CD4-positive, alpha-beta T cell (primary cell): ENCODE measurements at places on chromosomes 16 and 17. TPM values are rescaled to one million over a fixed set of nuclear protein-coding genes. Genes with fewer than 3 reads are reported as not detected.

- H3K27me3 ChIP-seq: no peaks in the 10 kb centered on the region
- DNase-seq: no peak
- H3K27ac ChIP-seq: no peak overlapping the region
- peaks cover 6% of the 10 kb centered on the region for H3K4me1 ChIP-seq
- no peak overlapping the region for H3K4me3 ChIP-seq
- no peaks in the 10 kb centered on the region for H3K36me3 ChIP-seq
Measured at GRCh38 chr16:57316390-57317017, 32.0 kb upstream of the PLLP start.

DNA sequence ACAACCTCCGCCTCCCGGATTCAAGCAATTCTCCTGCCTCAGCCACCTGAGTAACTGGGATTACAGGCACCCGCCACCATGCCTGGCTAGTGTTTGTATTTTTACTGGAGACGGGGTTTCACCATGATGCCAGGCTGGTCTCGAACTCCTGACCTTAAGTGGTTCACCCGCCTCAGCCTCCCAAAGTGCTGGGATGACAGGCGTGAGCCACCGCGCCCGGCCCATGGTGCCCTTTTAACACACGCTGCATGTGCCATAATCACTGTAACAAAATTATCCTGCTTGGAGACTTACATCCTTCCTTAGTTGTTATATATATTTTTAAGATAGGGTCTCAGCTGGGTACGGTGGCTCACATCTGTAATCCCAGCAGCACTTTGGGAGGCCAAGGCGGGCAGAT, 5.4 kb downstream of the CD7 start:
- no peak overlapping the region for H3K27ac ChIP-seq
- no peak for DNase-seq
- no peaks in the 10 kb centered on the region for H3K27me3 ChIP-seq
- H3K4me3 ChIP-seq: no peak overlapping the region

DNA sequence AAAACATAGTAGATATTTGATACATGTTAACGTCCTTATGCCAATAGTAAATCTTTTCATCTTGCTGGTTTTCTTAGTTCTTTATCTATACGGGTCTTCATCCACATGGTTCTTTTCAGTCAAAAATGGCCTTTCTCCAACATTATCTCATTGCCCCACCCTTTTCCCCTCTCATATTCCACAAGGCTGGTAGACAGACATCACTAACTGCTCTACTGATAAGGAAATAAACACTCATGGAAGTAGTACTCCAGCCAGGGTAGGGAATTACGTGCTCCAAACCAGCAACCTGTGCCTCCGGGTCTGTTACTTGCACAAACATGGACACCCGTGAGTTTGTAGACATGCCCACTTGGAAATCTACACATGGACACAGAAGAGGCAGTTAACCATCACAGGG, 141.4 kb downstream of the XYLT1 start:
- no peak overlapping the region for H3K27ac ChIP-seq
- H3K4me1 ChIP-seq: no peaks in the 10 kb centered on the region
- H3K36me3 ChIP-seq: no peaks in the 10 kb centered on the region
- no peak overlapping the region for H3K4me3 ChIP-seq
- H3K27me3 ChIP-seq: no peaks in the 10 kb centered on the region

The TPPP3 gene
- not detected for total RNA-seq

DNA sequence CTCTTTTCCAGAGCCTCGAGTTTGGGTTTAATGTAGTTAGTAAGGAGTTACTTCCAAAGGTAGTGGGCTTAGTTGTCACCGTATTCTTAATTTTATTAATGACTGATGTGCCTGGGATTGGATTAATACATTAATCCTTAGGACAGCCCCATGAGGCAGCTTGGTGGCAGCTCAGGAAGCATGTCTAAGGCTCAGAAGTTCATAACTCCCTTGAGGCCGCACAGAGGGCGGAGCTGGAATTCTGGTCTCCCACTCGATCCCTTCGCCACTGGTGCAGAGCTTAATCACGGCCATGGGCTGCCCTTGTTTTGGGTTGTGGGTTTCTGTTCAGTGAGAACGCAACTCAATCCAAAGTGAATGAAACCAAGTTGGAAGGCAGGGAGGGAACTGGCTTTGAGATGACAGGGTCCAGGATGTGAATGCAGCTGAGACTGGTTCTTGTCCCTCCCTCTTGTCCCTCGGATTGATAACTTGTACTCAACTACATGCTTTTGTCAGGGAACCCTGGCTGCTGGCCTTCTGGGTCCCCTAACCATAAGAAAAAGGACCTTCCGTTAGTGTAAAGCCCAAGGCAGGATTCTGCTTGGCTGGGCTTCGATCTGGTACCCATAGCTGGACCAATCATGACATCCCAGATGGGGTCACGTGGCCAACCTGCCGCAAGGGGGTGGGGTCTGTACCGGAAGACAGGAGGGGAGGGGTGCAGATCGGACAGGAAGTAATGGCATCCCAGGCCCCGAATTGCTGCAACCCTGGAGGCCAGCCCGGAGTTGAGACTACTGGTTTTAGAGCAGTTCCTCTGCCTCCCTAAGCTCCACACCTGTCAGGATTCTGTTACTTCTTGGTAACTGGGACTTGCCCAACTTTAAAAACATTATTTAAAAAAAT, 45.4 kb downstream of the SNX20 start:
- peaks cover 9% of the 10 kb centered on the region for H3K4me1 ChIP-seq
- no peaks in the 10 kb centered on the region for H3K27me3 ChIP-seq
- H3K36me3 ChIP-seq: no peaks in the 10 kb centered on the region
- no peak overlapping the region for H3K27ac ChIP-seq
- DNase-seq: no peak
- no peak overlapping the region for H3K4me3 ChIP-seq

The MEOX1 gene
- 0.50 TPM for total RNA-seq

GRCh38 chr17:75640556-75641119, 7.4 kb downstream of the SMIM5 start:
- H3K4me1 ChIP-seq: no peaks in the 10 kb centered on the region
- DNase-seq: no peak
- no peak overlapping the region for H3K4me3 ChIP-seq
- no peak overlapping the region for H3K27ac ChIP-seq

The TNFRSF17 gene
- total RNA-seq: not detected

GRCh38 chr17:42913981-42914617, 13.5 kb downstream of the G6PC1 start:
- no peaks in the 10 kb centered on the region for H3K36me3 ChIP-seq
- no peaks in the 10 kb centered on the region for H3K27me3 ChIP-seq
- no peak for DNase-seq
- H3K4me1 ChIP-seq: no peaks in the 10 kb centered on the region
- no peak overlapping the region for H3K27ac ChIP-seq

DNA sequence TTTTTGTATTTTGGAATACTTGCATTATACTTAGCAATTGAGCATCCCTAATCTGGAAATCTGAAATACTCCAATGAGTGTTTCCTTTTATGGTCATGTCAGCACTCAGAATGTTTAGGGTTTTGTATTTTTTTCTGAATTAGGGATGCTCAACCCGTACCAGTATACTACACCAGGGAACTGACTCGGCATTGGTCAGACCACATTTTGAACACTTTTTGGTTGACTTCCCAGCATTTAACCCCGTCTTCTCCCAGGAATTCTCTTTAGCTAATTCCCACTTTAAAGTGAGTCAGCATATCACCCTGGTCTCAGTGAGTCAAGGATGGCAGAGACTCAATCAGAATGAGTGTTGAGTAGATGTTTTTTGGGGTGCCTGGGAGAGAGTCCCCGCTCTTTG, 177.9 kb downstream of the SPECC1 start:
- H3K4me3 ChIP-seq: no peak overlapping the region
- DNase-seq: no peak
- no peak overlapping the region for H3K27ac ChIP-seq
- no peaks in the 10 kb centered on the region for H3K4me1 ChIP-seq

The SP6 gene
- 0.27 TPM for total RNA-seq

GRCh38 chr17:16515933-16516332, 23.9 kb upstream of the LRRC75A start:
- H3K27me3 ChIP-seq: peaks cover 8% of the 10 kb centered on the region
- no peak overlapping the region for H3K27ac ChIP-seq
- H3K36me3 ChIP-seq: no peaks in the 10 kb centered on the region
- no peak overlapping the region for H3K4me3 ChIP-seq
- peaks cover 6% of the 10 kb centered on the region for H3K4me1 ChIP-seq
- no peak for DNase-seq

DNA sequence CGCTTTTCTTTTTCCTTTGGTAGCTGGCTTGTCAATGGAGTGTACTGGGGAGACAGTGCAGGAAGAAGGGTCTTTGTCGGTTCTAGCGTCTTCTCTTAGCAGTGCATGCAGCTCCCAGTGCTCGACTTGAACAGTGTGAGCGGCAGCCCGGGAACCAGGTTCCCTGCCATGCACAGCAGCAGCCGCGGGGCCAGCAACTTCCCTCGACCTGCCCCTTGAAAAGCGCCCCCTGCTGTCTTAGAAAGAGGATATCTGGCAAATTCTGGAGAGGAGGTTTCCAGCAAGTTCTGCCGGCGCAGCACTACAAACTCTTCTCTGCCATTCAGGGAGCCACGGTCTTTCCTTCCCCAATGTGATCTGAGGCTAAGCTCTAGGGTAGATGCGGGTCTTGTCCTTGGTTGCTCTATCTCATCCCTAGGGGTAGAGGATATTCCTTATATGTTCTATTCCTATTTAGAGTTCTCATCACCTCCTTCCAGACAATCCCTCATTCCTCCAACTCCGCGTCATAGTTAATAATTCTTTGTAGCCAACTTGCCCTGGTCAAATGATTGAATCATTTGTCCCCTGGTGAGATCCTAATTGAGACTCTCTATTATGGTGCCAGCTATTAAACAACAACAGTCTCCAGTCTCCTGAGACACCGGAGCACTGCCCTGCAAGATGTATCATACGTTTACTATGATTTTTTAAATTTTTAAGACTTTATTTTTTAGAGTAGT, 451.3 kb downstream of the PMP22 start:
- H3K4me3 ChIP-seq: no peak overlapping the region
- no peaks in the 10 kb centered on the region for H3K36me3 ChIP-seq
- peaks cover 4% of the 10 kb centered on the region for H3K4me1 ChIP-seq
- DNase-seq: peak; percentile 5
- H3K27me3 ChIP-seq: no peaks in the 10 kb centered on the region
- H3K27ac ChIP-seq: no peak overlapping the region

GRCh38 chr16:21646721-21647561, 5.5 kb downstream of the IGSF6 start:
- H3K27ac ChIP-seq: peak overlapping the region; percentile 82
- no peaks in the 10 kb centered on the region for H3K36me3 ChIP-seq
- DNase-seq: peak; percentile 88
- peaks cover 59% of the 10 kb centered on the region for H3K4me1 ChIP-seq
- peak overlapping the region; percentile 6 for H3K4me3 ChIP-seq
- H3K27me3 ChIP-seq: no peaks in the 10 kb centered on the region

The WRAP53 gene
- total RNA-seq: 3.9 TPM

- no peaks in the 10 kb centered on the region for H3K4me1 ChIP-seq
- no peaks in the 10 kb centered on the region for H3K27me3 ChIP-seq
- no peaks in the 10 kb centered on the region for H3K36me3 ChIP-seq
- no peak overlapping the region for H3K4me3 ChIP-seq
Measured at GRCh38 chr16:80693553-80693952, 110.8 kb downstream of the CDYL2 start.

GRCh38 chr17:10327640-10328039, 45.2 kb downstream of the MYH13 start:
- no peak overlapping the region for H3K27ac ChIP-seq
- no peaks in the 10 kb centered on the region for H3K27me3 ChIP-seq
- H3K4me1 ChIP-seq: no peaks in the 10 kb centered on the region
- DNase-seq: peak; percentile 69

GRCh38 chr17:69602972-69603371, 188.5 kb downstream of the MAP2K6 start:
- no peak for DNase-seq
- H3K27me3 ChIP-seq: no peaks in the 10 kb centered on the region
- H3K36me3 ChIP-seq: no peaks in the 10 kb centered on the region
- no peaks in the 10 kb centered on the region for H3K4me1 ChIP-seq
- no peak overlapping the region for H3K4me3 ChIP-seq

The OR1F1 gene
- not detected for total RNA-seq

DNA sequence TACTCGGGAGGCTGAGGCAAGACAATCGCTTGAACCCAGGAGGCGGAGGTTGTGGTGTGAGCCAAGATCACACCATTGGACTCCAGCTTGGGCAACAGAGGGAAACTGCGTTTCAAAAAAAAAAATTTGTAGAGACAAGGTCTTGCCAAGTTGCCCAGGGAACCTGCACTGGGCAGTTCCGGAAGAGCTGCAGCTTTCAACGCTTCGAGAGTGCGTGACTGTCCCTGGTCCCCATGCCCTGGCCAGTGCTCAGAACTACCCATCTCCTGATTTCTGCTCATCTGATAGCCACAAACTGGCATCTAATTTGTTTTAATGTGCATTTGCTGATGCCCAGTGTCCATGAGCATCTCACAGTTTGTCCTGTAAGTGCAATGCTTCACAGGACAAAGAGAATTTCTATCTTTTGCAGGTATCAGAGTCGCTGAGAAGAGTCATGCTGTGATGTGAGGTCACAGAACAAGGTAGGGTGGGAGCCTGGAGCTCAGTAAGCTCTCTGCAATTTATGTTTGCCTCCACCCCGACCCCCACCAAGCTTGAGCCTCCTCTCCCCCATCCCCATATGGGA, 3.9 kb downstream of the ACTG1 start:
- peaks cover 35% of the 10 kb centered on the region for H3K36me3 ChIP-seq
- H3K4me3 ChIP-seq: peak overlapping the region; percentile 98
- H3K27ac ChIP-seq: peak overlapping the region; percentile 72
- peaks cover 40% of the 10 kb centered on the region for H3K4me1 ChIP-seq
- H3K27me3 ChIP-seq: no peaks in the 10 kb centered on the region

The TNFRSF13B gene
- total RNA-seq: not detected

The KCNJ2 gene
- not detected for total RNA-seq

GRCh38 chr16:11367483-11367906, 22.2 kb downstream of the RMI2 start:
- H3K4me1 ChIP-seq: peaks cover 11% of the 10 kb centered on the region
- H3K4me3 ChIP-seq: no peak overlapping the region
- no peak overlapping the region for H3K27ac ChIP-seq
- no peak for DNase-seq

GRCh38 chr16:56939801-56940200, 7.9 kb downstream of the HERPUD1 start:
- peaks cover 30% of the 10 kb centered on the region for H3K4me1 ChIP-seq
- peaks cover 96% of the 10 kb centered on the region for H3K36me3 ChIP-seq
- H3K27me3 ChIP-seq: no peaks in the 10 kb centered on the region
- no peak overlapping the region for H3K4me3 ChIP-seq

DNA sequence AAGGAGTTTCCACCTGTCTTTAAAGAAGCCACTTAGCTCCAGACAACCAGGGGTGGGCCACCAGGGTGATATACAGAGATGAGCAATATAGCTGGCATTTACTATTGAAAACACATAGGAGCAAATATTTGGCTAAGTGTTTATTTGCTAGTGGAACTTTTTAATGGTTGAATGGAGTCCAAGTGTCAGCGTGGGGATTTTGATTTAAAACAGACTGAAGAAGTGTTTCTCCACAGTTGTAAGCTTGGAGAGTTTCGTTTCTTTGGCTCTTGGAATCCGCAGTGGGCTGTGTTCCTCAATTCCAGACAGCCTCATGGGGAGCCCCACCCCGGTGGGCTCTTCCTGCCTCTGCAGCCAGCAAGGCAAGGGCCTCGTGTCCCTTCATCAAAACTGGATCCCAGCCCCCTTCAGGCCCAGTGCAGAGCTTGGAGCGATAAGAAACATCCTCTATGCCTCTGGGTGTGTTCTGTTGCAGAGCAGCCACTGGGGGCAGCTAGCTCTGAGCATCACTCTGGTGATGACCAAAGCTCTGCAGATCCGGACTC, 36.1 kb downstream of the NOG start:
- H3K4me1 ChIP-seq: no peaks in the 10 kb centered on the region
- no peak overlapping the region for H3K27ac ChIP-seq
- no peak for DNase-seq
- no peaks in the 10 kb centered on the region for H3K27me3 ChIP-seq

- no peak overlapping the region for H3K4me3 ChIP-seq
- H3K4me1 ChIP-seq: peaks cover 2% of the 10 kb centered on the region
- H3K27me3 ChIP-seq: no peaks in the 10 kb centered on the region
- H3K36me3 ChIP-seq: no peaks in the 10 kb centered on the region
- H3K27ac ChIP-seq: no peak overlapping the region
- peak; percentile 83 for DNase-seq
Measured at GRCh38 chr16:74709441-74709877, 8.8 kb upstream of the MLKL start.
